T-cell (primary cell): ENCODE measurements at places on chromosomes 2 and 18.
A peak's percentile ranks its signal among the peaks of the same experiment; 100 is the strongest.

GRCh38 chr2:159213296-159213695 lies 73.2 kb downstream of the WDSUB1 start:
- DNase-seq: no peak

- no peak for DNase-seq
Observed at GRCh38 chr2:105864262-105864661, 119.5 kb downstream of the NCK2 start.

DNA sequence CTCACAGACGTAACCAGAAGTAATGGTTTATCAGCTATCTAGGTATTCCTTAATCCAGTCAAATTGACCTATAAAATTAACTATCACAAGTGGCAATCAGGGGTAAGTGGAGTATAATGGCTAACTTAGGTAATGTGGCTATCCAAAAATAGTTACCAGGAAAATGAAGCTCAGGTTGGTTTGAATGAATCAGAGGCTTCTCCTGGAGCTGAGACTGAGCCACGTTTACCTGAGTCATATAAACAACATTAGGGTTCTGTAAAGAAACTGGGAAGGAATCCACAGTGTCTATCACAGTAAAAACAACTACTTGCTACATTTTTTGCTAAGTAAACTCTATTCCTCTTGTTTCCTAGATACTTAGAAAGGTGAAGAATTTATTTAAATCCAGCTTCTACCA lies 236.0 kb upstream of the SPHKAP start:
- no peak for DNase-seq

GRCh38 chr18:23837591-23837990 lies 148.3 kb downstream of the LAMA3 start:
- no peak for DNase-seq

DNA sequence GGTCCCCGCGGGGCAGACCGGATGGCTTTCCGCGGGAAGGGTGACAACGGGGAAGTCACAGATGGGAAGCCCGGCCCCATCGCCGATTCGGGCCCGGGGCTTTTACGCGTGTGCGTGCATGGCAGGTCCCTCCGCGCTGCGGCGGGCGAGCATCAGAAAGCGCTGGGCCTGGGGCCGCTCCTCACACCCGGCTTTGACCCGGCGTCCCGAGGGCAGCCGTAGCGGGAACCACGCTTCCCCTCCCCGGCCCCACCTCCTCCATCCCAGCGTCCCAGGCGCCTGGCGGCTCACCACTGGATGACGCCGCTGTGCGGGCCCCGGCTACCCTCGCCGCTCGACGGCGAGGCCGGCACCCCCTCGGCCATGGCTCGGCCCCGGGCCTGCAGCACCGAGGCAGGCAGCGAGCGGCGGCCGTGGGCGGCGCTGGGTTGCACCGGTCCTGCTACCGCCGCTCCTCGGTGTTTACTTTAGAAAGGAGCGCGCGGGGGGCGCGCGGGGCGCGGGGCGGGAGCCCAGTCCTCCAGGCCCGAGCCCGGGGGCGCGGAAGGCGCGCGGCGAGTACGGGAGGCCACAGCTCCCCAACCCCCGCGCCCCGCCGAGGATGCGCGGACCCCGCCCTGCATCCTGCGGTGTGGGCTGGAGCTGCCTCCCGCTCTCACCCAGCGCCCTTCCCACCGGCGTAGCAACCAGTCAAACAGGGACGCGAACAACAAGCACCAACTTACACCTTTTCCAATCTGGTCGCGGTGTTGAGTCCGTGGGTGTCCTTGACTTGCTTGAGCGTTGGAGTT lies 806 bp downstream of the RFX8 start:
- peak; percentile 21 for DNase-seq

DNA sequence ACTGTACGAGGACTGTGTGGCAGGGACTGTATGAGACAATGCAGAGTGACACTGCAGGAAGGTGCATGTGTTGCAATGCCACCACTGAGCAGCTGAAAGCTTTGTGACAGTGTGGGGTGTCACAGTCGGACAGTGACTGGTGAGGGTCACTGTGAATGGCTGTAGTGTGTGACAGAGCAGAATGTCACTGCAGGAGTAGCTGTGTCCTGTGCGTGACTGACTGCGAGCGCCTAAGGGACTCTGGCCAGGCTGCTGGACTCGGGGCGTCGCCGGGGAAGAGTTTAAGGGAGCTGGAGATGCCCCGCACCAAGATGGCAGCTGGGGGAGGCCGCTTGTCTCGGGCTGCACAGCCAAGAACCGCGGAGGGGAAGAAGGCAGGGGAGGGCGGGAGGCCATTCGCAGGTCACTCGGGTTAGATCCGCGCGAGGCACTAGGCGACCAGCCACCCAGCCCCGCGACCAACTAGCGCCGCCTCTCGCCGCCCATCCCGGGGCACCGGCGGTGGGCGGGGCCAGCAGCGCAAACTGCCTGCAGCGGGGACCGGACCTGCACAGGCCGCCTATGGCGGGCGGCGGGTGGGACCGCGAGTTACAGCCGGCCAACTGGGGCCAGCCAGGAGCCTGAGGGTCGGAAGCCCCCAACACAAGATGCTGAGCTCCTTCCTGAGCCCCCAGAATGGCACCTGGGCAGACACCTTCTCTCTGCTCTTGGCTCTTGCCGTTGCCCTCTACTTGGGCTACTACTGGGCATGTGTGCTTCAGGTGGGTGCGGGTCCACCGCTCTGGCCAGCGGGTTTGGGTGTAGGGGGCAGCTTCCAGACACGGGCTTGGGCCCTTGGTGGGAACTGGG lies at the start of gene ABHD1:
TSS of gene ABHD1 (plus strand) at position 514 of the 849 bp plus-strand sequence. CDS start at position 648, 134 bp downstream.
- DNase-seq: peak; percentile 58

GRCh38 chr2:29517413-29517812 lies 402.2 kb downstream of the CLIP4 start:
- no peak for DNase-seq

DNA sequence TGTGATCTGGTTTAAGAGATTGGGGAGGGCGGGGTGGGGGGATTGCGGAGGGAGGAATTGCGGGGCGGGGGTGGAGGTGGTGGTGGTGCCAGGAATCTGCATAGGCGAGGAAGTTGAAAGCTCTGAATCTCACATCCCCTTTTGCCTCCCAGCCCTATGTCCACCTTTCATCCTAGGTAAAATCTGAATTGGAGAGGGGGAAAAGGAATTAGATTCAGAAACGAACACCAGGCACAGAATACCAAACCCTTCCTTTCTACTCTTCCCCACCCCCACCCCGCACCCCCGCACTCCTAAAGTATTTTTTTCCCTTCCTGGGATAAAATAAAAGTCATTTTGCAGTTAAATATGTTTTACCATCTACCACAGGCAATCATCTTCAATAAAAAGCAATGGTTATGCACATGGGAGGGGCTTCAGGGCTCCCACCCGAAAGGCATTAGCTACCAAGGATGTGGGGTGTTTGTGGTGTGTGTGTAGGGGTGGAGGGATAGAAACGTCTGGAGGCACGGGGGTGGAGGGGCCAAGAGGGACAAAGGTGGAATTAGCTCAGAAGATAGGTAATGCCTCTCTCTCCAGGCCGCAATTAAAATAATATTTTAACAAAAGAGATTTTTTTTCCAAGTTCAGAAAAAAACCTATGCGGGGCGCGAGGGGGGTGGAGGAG lies 1.8 kb downstream of the IGFBP5 start:
- no peak for DNase-seq

DNA sequence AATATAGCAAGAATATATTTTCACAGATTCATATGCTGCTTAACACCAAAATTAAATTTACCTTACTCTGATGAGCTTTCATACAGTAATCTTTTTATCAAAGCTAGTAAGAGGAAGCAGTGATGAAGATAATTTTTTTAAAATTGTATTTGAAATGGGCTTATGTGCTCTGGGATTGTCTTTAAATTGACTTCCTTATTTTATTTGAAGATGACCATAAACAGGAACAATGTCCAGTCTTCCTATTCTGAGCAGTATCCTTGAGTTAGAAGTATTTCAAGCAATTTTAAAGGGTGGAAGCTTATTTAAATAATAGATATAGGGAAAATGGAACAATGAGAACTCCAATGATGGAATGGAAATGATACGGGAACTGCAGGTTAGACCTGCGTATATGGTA lies 211.6 kb downstream of the MCFD2 start:
- no peak for DNase-seq

GRCh38 chr2:32647180-32647651 lies 19.4 kb downstream of the TTC27 start:
- no peak for DNase-seq

DNA sequence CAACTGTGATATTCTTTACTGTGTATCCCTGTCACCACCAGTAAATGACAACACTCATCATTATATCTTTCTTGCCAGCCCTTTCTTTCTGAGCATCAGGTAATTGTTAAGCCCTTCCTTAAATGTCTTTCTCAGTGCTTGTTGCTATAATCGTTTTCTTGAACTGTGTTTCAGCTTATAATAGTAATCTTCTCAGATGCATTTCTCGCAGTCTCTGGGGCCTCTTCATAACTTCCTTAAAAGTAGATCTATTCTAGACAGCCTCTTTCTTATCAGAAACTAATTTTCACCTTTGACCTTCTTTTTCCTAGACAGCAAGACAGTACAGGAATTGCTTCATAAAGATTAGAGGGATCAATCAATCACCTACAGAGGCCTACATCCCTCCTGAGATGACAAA lies 648.1 kb downstream of the CPS1 start:
- DNase-seq: no peak

DNA sequence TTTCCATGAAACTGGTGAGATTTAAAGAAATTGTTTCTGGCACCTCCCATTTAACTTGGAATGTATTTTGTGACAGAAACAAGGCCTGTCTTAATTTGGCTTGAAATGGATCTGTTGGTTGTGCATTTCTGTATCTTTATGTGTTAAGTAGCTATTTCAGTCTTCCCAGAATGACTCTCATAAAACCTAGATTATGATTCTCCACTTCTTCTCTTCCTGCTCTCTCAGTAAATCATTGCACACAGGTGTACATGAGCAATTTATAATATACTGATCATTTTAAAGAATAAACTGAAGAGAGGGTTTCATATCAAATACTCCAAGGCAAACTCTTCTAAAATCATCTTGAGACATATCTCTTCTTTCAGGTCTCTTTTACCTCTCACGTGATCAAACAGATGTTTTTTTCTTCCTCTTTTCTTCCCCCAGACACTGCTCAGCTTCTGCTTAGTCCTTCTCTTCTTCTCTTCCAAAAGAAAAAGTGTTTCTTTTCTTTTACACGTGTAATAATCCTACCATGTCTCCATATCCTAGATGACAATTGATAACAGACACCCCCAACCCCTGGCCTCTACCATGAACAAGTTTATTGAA lies 112.0 kb downstream of the PPP1R1C start:
- no peak for DNase-seq

DNA sequence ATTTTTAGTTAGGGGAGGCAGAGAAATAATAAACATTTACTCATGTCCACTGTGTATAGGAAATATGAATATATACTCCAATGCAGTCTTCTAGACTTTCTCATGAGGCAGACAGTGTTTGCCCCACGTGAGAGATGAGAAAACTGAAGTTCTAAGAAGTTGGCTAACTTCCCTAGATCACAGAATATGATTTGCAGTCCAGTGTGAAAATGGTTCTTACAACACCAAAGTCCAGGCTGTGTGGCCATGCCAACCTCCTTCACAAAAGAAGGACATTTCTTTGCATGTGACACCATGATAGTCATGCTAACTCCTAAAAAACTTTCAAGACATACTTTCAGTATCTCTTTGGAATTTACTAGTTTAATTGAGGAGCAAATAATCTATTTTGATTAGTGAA lies 143.7 kb downstream of the IRS1 start:
- no peak for DNase-seq

DNA sequence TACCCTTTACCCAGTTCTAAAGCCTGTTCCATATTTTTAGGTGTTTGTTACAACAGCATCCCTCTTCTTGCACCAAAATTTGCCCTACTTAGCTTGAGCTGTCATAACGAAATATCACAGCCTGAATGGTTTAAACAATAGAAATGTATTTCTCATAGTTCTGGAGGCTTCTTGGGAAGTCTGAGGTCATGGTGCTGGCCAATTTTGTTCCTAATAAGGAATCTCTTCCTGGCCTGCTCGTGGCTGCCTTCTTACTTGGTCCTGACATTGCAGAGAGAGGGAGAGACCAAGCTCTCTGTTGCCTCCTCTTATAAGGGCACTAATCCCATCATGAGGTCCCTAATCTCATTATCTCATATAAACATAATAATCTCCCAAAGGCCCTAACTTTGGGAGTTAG lies 267.8 kb downstream of the PID1 start:
- DNase-seq: no peak

- no peak for DNase-seq
Observed at GRCh38 chr18:43934781-43935471, 657.6 kb upstream of the SYT4 start.

GRCh38 chr2:181163691-181164090 lies 183.3 kb downstream of the UBE2E3 start:
- DNase-seq: no peak

DNA sequence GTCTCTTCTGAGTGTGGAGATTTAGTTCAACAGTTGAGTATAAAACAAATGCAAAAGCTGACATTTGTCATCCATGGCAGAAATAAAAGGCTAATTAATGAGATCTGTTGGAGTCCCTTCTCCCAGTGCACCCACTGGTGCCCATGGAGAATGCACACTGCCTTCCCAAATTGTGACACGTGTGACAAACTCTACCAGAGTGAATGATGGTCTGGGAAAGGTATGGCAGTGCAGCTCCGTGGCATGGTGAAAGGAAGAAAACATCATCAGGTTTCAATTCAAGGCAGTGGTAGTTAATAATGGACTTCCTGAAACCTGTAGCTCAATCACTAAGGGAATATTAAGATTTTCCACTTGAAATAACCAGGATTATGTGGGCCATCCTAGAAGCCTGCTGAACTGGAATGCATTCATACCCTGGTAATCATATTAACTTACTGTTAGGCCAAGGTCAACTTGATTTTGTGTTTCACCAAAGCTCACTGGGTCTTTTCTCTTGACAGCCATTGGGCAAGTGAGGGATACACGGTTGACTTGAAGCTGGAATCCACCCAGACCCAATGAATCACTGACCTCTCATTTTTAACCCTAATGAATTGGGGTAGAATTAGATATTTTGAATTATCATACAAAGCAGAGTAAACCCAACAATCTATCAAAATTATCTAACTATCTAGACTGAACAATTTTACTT lies 167.6 kb downstream of the AFF3 start:
- DNase-seq: no peak

- DNase-seq: peak; percentile 17
Observed at GRCh38 chr2:174546519-174547506, 50.8 kb downstream of the WIPF1 start.

DNA sequence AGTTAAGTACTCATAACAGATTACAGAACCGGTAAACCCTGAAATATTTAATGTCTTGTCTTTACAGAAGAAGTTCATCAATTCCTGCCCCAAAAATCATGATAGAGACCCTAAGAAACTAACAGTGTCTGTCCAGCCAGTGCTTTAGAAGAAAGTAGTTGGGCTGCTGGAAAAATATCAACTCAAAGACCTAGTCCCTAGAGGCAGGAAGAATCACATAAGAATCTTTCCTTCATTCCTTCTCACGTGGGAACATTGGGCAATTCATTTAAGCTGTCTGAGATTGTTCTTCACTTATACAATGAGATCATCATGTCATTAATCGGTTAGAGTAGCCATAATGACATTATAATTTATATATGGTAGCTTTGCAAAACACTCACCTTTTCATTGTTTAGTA lies 156.4 kb downstream of the CCBE1 start:
- no peak for DNase-seq

GRCh38 chr18:12838178-12838634 lies 45.8 kb downstream of the PTPN2 start:
- DNase-seq: no peak
